ENCODE measurements at places on chromosomes 6 and 20.

- no peak for DNase-seq
These were observed 26.3 kb downstream of the GNL1 start for GRCh38 chr6:30530014-30530413.

DNA sequence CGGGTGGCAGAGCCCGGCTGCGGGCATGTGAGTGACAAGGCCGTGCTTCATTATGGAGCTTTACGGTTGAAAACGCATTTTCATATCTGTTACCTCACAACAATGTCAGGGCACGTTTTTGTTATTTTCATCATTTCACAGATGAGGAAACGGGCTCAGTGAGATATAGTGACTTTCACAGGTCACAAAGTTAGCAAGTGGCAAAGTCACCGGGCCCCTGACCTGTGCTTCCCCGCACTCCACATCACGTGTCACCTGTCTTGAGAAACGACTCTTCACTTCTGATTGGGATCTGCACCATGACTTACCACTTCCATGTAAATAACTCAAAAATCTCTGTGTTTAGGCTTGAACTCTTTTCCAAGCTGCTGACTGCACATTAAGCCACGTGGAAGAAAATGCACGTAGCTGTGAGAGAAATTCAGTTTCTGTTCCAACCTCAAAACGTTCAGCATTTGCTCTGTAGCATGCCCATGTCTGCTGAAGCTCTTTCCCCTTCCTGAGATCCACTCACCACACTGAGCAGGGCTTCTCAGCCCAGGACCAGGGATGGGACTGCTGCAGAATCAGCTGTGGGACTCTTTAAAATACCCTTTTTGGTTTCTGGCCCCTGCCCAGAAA, 107.2 kb downstream of the ARMC2 start:
- DNase-seq, result no peak

- no peak for DNase-seq
These were observed 155.1 kb downstream of the DTNBP1 start for GRCh38 chr6:15507746-15508145.

GRCh38 chr6:87378947-87379346, 28.8 kb upstream of the CFAP206 start:
- no peak for DNase-seq

DNA sequence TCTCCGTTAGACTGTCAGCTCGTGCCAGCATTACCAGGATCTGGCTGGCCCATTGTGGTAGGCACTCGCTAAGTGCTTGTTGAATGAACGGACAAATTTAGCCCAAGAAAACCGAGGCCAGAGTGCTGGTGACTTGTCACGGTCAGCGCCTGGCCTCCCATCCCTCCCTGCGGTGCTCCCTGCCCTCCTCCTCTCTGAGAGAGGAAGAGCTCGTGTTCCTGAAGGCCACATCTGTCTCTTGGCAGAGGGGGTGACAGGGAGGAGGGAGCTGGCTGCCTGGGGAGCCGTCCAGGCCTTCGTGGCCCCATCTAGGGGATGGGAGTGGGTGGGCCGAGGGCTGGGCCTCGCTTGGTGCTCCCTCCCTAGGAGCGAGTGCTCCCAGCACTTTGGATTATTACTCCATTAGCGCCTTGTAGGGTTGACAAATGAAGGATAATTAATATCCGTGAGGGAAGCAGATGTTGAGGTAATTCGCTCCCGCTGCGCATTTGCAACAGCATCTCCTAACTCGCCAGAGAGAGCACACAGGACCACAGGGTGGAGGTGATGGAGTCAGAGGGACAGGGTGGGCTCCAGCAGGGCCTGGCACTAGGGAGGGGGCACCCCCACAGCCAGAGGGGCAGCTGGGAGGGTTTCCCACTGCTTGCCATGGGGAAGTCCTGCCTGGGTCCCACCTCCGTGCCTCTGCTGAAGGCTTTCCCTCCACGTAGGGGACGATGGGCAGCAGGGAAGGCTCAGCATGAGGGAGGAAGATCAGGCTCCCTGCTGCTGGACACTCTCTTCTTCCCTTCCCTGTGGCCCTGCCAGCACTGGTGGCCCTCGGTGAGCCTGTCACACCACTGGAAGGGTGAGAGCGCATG, 37.0 kb downstream of the VSTM2L start:
- DNase-seq, result no peak

DNA sequence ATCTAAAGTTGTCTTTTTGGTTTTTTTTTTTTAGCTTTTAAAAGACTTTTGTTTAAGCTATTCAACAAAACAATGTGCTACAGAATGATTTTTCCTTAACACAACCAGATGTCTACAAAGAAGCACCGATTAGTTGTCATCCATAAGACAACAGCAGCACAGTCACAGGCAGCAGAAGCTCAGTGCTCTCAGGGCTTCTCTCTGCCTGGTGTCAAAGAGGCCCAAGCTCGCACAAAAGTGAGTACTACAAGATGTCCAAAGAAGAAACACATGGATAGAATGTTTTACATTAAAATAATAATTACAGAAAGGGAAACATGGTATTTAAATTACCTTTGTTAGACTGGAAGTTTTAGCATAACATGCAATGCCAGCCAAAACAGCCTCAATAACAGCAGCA, 81.6 kb downstream of the DNAAF9 start:
- DNase-seq, result no peak

DNA sequence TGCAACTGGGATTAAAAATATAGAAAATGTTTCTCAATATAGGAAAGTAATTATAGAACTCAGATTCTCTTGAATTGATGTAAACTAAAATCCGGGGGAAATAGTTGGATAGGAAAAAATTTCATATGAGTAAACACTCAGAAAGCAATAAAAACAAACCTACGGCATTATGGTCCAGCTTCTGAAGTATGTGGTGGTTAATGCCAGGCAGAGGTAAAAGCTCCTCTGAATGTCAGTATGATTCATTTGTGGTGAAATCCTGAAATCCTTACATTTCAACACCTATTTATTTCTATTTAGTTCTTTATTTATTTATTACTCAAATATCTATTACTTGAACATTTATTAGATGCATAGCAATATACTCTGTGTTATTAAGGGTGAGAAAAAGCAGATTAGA, 145.1 kb downstream of the RIMS1 start:
- no peak for DNase-seq

- DNase-seq, result no peak
These were observed 15.4 kb downstream of the SPINT3 start for GRCh38 chr20:45500022-45500421.

DNA sequence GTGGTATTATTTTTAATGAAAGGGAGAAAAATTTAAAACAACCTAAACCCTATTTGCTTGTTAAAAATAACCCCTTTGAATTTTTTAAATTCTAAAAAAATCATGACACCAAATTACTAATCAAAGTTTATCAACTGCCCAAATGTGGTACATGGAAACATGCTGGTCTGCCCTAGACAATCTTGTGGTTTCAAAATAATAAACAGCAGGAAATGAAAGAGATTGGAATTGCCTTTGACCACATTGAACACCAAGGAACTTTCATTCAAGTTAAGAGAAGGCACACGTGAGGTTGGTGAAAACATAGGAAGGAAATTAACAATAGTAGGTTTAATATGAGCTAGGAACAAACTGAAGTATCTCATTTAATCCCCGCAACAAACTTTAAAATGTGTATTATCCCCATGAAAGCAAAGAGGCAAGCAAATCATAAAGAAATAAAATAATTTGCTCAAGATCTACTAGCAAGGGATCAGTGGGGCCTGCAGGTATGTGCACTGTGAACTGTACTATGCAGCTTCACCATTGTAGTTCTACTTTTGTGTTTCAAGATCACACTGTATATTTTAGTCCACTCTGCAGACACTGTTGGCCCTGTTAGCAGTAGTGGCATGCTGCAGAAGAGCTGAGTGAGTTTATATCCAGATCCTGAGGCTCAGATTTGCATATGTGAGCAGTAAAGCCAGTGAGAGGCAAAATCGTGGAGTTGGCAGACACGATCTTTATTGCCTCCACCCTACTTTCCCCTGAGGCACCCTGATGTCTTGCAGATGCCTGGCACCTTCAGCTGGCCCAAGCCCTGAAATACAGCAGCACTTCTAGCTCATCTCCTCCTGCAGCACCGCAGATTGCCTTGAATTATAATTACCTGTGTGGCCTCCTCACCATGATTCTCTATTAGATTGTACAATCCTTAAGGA, 157.8 kb upstream of the TENT5A start:
- DNase-seq, result no peak

DNA sequence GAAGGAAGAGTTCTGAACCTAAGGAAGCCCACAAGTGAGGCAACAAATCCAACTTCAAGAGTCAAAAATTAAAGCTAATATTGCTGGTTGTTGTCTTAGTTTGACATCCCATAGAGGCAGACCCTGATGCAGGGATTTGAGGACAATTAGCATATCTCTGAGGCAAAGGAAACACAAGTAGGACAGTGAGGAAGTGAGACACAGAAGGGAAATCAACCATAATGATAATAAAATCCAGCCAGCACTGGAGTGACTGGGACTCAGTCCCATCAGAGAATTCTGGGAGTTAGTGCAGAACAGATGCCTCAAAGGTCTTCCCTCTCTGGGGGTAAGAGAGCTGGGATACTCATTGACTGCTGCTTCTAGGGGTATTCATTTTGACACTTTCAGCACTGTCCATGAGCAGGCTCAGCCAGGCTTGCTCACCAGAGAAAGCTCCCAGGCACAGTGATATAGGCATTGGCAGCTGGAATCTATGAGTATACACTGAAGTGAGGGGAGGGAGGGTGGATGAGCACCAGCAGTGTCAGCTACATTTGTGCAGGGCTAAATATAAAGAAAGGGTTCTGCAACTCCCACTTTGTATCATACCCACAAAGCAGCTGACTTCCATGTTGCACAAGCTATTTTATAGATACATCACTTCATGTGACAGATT, 43.4 kb upstream of the SPTLC3 start:
- DNase-seq, result no peak

DNA sequence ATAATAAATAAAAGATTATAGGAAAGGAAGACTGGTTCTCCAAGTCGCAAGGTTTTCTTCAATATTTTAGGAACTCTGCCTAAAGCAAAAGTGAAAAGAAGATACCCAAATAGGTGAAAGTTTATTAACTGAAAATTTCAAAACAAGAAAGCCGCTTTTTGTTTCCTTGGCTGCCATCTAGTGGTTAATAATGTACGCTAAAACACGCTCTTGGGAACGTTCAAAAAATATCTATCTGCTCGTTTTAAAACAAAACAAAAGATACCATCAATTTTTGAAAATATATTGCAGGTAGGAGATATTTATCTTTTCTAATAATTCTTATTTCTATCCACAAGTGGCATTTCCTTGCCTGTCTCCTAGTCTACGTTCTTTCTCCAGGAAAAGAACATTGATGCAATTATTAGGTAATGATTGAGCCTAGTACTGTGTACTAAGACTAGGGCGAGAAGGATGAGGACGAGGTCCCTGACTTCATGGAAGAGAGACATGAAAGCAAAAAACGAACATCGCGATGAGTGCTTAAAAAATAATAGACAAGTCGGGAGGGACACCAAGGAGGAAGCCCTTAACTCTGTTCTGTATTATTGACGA, 97.2 kb downstream of the SPTLC3 start:
- no peak for DNase-seq

- no peak for DNase-seq
These were observed 114.0 kb upstream of the LAMP5 start for GRCh38 chr20:9400171-9401025.

GRCh38 chr6:2245877-2246863, 765 bp upstream of the GMDS start:
- peak; percentile 74 for DNase-seq

GRCh38 chr6:10964684-10965083, 77.8 kb downstream of the SYCP2L start:
- no peak for DNase-seq

GRCh38 chr6:112253498-112253840, 898 bp downstream of the LAMA4 start:
- no peak for DNase-seq

GRCh38 chr6:3307436-3307835, 48.7 kb downstream of the PSMG4 start:
- no peak for DNase-seq

DNA sequence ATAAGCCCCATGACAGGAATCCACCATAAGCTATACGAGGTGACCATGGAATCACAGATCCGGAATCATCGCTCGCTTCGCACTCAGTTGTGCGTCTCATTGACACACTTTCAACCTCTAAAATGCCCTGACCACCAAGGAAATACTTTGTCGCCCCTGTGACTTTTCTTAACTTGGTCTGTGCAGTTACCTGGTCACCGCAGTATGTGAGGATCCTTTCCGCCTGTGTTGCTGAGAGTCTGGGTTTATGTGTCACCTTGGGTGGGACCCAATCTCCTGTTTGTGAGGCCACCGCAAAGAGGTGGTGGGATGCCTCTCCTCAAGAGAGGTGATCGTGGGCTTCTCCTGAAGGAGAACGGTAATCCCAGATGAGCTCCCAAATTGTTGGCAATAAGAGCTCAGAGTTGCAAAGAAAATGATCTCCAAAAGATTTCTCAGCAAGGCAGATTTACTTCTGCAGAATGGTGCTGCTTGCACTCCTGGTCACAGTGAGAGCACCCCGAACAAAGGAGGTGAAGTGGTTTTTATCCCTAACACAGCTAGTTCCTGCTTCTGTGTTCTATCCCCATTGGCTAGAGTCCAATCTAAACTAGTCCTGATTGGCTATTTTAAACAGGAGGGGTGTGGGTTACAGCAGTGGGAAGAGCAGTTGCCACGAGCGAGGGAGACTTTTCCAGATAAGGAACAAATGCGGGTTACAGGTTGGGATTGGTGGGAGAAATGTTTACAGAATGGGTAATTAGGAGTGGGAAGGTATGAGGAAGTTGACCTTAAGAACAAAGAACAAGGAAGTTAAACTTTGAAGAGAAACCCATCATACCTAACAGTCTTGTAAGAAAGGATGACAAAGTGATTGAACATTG, 9.1 kb upstream of the ZNFX1 start:
- DNase-seq, result no peak

DNA sequence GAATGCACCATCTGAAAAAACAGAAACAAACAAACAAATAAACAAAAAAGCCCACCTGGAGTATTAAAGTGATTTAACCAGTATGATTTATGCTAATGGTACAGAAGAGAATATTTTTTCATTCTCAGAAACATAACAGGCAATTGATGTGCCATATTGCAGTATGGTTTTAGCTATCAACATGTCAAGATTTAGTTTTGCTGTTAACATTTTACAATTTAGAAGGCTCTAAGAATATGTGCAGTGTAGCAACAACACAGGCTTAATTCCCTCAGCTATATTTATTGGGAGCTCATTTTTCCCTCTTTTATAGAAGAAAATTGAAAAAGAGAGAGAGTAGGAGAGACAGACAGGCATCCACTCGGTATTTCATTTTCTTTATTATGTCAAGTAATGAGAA, 1022.7 kb upstream of the CITED2 start:
- no peak for DNase-seq
